Activated T-helper 1 cell treated with Interleukin-2 at 50 U/mL for 16 hours (primary cell): ENCODE measurements at places on chromosomes 5 and 9.
A peak's percentile ranks its signal among the peaks of the same experiment; 100 is the strongest.

GRCh38 chr9:124939944-124940343 lies 939 bp downstream of the GOLGA1 start:
- no peak for DNase-seq

- DNase-seq = no peak
Observed at GRCh38 chr5:177368869-177369644, 11.3 kb downstream of the RGS14 start.

GRCh38 chr9:81335879-81336421 lies 353.4 kb downstream of the TLE1 start:
- DNase-seq = no peak

- DNase-seq = no peak
Observed at GRCh38 chr9:78132701-78133058, 101.1 kb upstream of the GNAQ start.

DNA sequence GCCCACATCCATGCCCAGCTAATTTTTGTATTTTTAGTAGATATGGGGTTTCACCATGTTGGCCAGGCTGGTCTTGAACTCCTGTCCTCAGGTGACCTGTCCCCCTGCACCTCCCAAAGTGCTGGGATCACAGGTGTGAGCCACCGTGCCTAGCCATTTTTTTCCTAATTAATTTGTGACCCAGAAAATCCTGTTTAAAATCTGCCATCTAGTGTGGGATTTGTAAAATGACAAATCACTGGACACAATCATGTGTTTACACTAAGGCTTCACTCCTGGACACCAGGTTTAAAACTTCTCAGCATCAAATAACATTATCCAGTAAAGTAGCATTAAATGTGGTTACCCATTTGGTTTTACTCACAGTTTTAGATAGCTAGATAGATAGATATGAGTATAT lies 18.6 kb upstream of the KDM4C start:
- no peak for DNase-seq

DNA sequence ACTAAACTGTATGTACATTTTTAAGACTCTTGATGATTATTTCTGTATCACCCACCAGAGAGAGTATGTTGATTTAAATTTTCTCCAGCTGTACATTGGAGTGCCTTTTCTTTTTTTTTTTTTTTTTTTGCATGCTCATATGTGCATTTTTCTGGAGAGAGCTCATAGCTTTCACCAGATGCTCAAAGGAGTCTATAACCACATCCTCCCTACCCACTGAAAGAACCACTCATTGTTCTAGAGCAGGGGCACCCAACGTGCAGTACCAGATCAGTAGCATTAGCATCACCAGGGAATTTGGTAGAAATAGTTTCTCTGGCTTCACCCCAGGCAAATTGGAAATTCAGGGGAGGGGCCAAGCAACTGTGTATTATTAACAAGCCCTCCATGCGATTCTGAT lies 53.9 kb upstream of the TMEM171 start:
- no peak for DNase-seq

DNA sequence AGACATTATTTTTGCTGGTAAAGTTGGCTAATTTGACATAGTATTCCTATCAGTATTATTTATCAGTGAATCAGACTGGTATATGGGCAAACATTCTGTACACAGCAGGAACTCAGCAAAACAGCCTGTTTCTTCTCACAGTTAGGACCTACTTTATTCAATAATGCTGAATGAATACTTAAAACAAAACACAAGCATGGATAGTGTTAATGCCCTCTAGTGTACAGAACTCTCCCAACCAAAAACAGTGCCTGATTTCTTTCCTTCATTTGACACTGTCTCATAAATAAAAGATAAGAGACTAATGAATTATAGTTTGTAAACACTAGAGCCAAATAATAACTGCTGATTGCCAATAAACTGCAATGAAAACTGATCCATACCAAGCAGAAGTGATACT lies 1113.3 kb downstream of the PTPRD start:
- no peak for DNase-seq

DNA sequence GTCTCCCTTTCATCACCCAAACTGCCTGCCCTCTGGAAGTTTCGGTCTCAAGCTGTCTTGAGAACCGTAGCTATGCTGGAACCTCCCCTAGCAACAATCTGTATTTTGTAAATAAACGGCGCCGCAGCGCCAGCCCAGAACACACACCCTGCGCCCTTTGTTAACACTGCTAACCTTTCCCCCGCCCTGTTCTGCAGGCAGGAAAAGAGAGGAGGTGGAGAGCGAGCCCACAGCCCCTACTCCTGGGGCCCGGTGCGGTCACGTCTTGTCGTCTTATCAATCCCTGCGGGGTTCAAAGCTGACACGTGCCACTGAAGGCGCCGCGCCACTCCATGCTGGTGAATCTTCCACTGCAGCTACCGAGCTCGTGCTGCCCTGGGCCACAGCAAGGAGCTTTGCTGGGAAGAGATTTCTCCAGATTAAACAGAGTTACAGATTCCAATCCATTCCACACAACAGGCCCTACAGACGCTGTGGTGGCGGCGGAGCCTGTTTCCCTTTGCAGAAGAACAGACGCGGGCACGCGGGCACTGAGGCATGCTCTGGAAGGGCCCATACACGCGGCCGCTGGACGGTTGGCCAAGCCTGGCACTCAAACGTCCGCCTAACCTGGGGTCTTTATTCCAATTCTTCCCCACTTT lies 25.3 kb downstream of the ZDHHC11B start:
- peak; percentile 45 for DNase-seq

DNA sequence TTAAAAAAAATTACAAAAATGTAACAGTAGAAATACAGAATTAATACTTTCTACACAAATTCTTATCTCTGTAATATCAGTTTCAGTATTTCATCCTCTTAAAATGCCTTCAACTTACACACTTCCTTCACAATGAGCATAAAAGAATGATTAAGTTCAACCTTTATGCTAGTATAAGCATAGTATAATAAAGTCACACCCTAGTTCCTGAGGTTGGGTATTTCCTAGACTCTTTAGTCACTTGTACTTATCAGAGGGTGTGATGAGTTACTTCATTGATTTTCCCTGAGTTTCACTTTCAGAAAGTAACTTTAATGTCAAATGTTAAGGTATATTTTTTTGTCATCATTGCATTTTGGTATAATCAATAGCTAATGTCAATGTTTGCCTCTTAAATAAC lies 302.4 kb downstream of the PDE4D start:
- no peak for DNase-seq
